ENCODE measurements at places on chromosomes 2 and 18. TPM values are rescaled to one million over a fixed set of nuclear protein-coding genes. Genes with fewer than 3 reads are reported as not detected.

The LAMA3 gene
- 15.7 TPM for total RNA-seq

The MC5R gene
- total RNA-seq: not detected

The TXNDC2 gene
- 0.16 TPM for total RNA-seq

The SPTBN1 gene
- total RNA-seq: 293 TPM

The SP5 gene
- total RNA-seq: not detected

The ZBTB7C gene
- total RNA-seq: 0.41 TPM

The ANKRD30B gene
- total RNA-seq: 2.7 TPM

The SLC40A1 gene
- 19.7 TPM for total RNA-seq

The DTNB gene
- 11.7 TPM for total RNA-seq

The BOLL gene
- total RNA-seq: not detected

The FAM168B gene
- 114 TPM for total RNA-seq

The BMP10 gene
- not detected for total RNA-seq

The SCN9A gene
- 14.0 TPM for total RNA-seq

The KCNG3 gene
- total RNA-seq: not detected

The C2orf74 gene
- 19.0 TPM for total RNA-seq

The CFAP65 gene
- total RNA-seq: not detected

The IL36A gene
- 2.0 TPM for total RNA-seq

The ASAP2 gene
- total RNA-seq: 37.1 TPM

The SCN1A gene
- 0.09 TPM for total RNA-seq

The MLPH gene
- 5.2 TPM for total RNA-seq

The REEP1 gene
- total RNA-seq: not detected

The IL36RN gene
- not detected for total RNA-seq

The TCF7L1 gene
- total RNA-seq: 3.5 TPM

The PDE1A gene
- total RNA-seq: 34.9 TPM

The AKAIN1 gene
- total RNA-seq: not detected

The SERPINB2 gene
- total RNA-seq: 67.6 TPM

The OTOS gene
- not detected for total RNA-seq

The RAB6C gene
- total RNA-seq: not detected

The FBLN7 gene
- 3.2 TPM for total RNA-seq

The DUSP2 gene
- total RNA-seq: 1.4 TPM

The FOXD4L1 gene
- total RNA-seq: 0.16 TPM

The CROCC2 gene
- total RNA-seq: 0.41 TPM

The IL1B gene
- not detected for total RNA-seq

The C2orf80 gene
- not detected for total RNA-seq

The SCYGR4 gene
- total RNA-seq: not detected

The KCNE4 gene
- total RNA-seq: 22.2 TPM

The MC2R gene
- not detected for total RNA-seq

The CPLX4 gene
- total RNA-seq: not detected

The CYS1 gene
- 7.0 TPM for total RNA-seq

The CHMP1B gene
- 61.7 TPM for total RNA-seq

The PECR gene
- 7.0 TPM for total RNA-seq

The EGR4 gene
- total RNA-seq: not detected

The COL4A4 gene
- 1.1 TPM for total RNA-seq

The CTAGE1 gene
- not detected for total RNA-seq

The SERPINB12 gene
- not detected for total RNA-seq

The COLEC11 gene
- 0.09 TPM for total RNA-seq

The FAM237A gene
- not detected for total RNA-seq

The KCNIP3 gene
- 2.9 TPM for total RNA-seq

The FAM228A gene
- 0.18 TPM for total RNA-seq

The CRIM1 gene
- total RNA-seq: 108 TPM

The NCKAP5 gene
- 1.7 TPM for total RNA-seq

The HAUS1 gene
- total RNA-seq: 54.7 TPM

The PPP1R1C gene
- total RNA-seq: not detected

The CYP27C1 gene
- total RNA-seq: 0.41 TPM
